Thymus (tissue), 14 donors: ENCODE measurements at places on chromosomes 11 and 22.

DNA sequence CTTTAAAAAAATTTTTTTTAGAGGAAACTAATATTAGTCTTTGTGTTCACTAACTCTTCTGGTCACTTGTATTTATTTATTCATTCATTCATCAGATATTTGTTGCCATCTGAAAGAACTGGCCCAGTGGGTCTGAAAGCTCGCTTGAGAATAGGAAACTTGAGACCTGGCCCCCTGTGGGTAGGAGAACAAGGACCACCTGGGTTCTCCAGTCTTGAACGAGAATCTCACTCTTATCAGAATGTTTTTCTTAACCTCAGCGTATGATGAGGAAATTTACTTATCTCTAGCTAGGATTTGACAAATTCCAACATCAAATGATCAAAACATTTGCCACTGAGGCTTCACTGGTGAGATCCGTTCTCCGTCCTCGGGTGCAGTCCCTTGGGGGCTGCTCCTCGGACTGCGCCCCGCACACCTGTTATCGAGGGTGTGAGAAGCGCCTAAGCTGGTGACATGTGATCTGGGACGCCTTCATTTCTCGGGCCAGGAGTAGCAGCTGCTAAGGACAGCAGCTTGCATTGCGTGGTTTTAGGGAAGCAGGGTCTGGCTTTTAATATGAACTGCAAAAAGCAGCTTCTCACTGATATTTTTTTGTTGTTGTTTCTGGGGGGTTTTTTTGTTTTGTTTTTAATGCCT is 6.3 kb downstream of the C22orf31 start:
- no peak for DNase-seq

GRCh38 chr11:27600656-27601055 is 94.1 kb upstream of the LIN7C start:
- DNase-seq, result no peak

GRCh38 chr22:39556970-39557841 is 13.3 kb upstream of the CACNA1I start:
- DNase-seq, result no peak

GRCh38 chr11:62450543-62451240 is 31.9 kb downstream of the SCGB1A1 start:
- DNase-seq, result no peak

DNA sequence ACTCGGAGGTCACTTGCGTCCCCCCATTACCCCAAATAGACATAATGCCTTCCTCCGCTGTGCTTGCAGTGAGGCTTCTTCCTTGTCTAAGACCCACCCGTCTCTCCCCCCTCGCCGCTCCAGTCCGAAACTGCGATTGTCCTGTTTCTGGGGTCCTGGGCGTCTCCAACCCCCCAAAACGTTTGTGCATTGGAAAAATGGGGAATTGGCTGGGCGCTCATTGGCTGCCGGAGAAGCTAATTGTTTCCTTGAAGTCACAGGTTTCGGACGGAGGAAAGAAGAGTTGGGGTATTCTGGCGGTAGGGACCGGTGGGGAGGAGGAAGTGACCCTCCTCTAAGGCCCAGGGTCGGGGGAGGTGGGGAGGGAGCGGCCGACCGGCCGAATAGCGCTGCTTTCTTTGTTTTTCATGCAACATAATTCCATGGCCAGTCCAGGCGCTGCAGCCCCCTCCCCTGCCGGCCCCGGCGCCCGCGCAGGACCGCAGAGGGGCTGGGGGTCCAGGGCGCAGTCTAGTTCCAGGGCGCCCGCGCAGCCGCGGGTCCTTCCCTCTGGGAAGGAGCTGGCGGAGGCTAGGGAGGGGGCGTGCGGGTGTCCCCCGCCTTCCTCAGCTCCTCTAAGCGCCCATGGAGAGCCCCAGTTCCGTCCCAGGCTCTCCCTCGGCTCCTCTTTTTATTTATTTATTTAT is 12.7 kb upstream of the CPT1A start:
- no peak for DNase-seq
